ENCODE measurements at places on chromosomes 2 and 18.

DNA sequence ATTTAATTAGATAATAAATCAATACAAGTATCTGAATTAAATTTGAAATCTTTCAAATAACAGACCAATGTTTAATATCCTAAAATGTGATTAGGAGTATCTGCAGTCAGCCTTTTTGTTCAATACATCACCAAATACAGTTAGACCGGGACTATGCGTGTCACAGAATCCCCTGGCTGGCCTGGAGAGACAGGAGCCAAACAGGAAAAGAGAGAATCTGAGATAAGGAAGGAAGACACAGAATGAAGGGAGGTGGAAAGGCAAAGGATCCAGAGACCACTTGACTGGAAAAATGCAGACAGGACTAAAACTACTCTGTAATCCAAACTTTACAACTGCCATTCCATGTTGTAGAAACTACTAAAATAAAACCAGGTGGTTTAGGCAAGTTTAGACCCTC is 66.3 kb downstream of the SIGLEC15 start:
- no peak for DNase-seq

DNA sequence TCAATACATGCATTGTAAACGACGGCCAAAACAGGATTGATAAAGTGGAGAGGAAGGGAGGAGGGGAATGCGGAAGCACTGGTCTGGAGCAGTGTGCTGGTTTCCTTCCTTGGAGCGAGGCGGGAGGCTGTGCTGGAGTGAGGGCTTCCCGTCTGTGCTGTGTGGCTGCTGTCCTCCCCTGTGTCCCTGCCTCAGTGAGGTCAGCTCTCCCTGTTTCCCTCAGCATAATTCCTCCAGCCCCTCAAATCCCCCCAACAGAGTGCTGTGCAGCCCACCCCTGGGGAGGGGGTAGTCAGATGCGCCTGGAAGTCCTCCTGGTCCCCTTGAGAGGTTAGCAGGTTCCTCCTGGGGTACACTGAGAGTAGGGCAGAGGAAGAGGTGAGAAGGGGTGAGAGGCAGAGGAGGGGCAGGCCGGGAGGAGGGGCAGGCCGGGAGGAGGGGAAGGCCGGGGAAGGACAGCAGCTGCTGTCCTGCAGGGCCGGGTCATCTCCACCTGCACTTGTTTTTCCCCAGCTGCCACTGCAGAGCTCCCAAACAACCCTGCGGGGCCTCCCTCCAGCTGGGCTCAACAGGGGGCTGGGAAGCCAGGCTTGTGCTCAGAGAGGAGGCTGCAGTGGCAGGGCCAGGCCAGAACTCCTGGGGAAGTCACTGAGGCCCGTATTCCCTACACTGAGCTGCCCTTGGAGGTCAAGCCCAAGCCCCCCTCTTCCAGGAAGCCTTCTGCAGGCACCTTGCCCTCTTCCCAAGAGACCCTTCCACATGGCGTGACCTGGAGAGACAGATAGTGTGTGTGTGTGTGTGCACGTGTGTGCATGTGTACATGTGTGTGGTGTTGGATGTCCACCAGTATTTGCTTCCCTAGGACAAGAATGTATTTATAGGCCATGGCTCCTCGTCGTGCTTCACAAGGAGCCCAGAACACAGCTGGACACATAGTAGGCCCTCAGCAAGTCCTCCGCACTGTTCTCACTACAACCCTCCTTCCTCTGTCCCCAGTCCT is 13.2 kb upstream of the ATP6V1B1 start:
- DNase-seq: no peak

DNA sequence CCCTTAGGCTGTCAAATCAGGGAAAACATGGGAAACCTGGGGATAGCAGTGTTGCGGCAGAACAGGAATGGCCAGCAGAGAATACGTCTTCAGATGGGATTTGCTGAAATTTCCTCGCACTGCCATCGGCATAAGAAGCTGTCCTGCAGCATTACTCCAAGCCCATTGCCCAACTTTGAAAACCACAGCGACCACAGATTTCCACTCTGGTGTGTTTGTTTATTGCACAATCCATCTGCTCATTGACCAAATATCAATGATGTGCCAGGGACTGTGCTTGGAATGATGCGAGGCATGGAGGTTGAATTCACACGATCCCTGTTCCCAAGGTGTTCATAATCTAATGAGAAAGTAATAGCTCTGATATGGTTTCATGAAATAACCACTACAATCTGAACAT is 383.3 kb upstream of the MYT1L start:
- peak; percentile 64 for DNase-seq

DNA sequence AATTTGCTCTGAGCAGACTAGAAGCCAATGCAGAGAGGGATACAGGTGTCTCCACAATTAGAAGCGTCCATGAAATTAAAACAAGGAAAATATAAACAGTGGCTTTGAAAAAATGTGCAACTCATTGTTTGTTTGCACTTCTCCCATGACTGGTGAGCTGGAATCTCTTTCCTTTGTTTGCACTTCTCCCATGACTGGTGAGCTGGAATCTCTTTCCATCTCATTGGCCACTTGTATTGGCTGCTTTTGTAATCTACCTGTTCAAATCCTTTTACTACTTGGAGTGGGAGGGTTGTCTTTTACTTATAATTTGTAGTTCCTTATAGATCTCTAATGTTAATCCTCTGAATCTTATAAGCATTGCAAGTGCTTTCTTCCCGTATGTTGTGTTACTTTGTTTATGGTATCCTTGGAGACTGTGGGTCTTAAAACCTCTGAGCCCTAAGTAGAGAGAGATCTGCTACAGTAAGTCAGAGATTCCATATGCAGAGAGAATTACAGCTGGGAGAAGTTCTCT is 94.1 kb downstream of the RTN4 start:
- no peak for DNase-seq

DNA sequence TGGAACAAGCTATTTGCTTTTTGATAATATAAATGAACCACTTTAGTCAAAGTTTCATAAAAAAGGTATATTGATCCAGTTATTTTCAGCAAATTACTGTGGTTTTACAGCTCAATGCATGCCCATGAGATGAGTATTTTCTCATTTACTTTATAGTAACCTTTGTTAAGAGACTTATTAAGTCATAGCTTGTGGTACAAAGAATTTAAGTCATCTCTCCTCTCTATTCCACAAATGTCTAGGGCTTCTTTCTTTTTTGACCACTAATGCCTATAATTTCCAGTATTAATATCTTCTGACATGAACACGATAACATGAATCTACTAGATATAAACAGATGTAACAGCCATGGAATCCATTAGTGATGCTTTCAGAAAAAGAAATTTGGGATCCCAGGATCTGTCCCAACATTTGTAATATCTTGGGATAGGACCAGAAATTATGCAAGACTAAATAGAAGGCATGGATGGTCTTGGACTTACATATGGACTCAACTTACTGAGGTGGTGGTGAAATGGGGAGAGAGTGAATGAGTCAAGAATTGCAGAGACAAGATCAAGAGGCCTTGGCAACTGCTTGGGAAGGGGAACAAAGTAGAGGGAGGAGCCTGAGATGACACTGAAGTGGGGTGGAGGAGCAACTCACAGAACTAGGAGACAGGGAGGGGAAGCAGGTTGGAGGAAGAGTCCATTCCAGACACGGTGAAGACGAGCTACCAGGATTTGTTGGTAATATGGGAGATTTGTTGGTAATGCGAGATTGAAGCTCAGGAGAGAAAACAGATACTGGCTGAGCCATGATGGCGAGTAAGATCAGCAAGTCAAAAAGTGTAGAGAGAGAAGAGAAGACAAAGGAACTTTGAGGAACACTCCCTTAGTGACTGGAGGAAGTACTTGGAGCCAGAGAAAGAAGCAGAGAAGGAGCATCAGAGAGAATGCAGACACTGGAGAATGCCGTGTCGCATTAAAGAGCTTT is 42.4 kb upstream of the KDM3A start:
- DNase-seq: peak; percentile 39

GRCh38 chr18:58544616-58545337 is 84.1 kb downstream of the ALPK2 start:
- DNase-seq: peak; percentile 79

DNA sequence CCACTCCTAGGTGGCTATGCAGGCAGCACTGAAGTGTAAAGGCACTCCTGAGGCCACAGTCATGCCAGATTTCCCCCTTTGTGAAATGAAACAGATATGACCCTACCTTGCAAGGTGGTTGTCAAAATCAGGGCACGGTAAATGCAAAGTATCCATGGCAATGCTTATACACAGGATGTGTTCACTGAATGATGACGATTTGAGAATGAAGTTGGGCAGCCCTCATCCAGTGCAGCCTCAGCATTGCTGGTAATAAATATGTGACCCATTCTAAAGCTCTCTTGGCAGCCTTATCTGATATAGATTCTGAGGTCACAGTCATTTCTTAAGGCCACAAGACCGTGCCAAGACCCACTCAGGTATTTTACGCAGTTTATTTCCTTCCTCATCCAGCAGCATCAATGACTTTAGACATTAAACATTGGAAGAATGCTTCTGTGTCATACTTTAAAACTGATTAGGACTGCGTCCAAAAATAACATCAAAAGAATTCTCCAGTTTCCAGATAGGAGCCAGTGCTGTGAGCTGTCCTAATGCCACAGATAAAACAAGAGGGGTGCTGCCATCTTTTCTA is 125.5 kb upstream of the SERTAD2 start:
- no peak for DNase-seq

DNA sequence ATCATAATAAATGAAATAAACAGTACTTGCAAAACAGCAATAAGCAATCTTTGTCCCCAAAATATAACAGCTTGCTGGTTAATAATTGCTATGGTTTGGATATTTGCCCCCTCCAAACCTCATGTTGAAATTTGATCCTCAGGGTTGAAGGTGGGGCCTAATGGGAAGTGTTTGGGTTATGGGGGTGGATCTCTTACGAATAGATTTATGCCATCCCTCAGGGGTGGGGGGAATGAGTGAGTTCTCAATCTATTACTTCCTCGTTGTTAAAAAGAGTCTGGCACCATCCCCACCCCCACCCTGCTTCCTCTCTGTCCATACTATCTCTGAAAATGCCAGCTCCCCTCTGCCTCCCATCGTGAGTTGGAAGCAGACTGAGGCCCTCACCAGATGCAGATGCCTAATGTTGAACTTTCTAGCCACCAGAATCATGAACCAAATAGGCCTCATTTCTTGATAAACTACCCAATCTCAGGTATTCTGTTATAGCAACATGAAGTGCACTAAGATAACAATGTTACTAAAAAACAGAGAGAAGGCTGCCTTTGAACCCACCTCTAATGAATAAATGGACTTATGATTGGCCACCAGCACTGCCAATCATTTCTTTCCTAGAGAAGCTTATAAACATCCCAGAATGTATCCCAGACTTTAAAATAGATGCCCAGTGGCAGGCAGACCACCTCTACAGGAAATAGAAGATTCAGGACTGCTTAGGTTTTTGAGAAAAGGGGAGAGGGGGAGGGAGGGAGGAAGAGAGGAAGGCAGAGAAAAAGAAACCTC is 90.1 kb downstream of the ALPK2 start:
- DNase-seq: no peak

GRCh38 chr2:46836295-46837111 is 79.1 kb downstream of the MCFD2 start:
- no peak for DNase-seq

- DNase-seq: no peak
Measured at GRCh38 chr2:118044854-118045253, 31.0 kb upstream of the CCDC93 start.

GRCh38 chr2:70516596-70516995 is 37.0 kb downstream of the TGFA start:
- DNase-seq: peak; percentile 87

GRCh38 chr2:100391735-100392515 is 25.5 kb downstream of the CHST10 start:
- no peak for DNase-seq

GRCh38 chr18:79368681-79369080 is 27.0 kb upstream of the NFATC1 start:
- no peak for DNase-seq

GRCh38 chr2:167198009-167198408 is 309.7 kb downstream of the XIRP2 start:
- no peak for DNase-seq

- DNase-seq: no peak
Measured at GRCh38 chr2:175253871-175254270, 72.4 kb upstream of the ATP5MC3 start.

GRCh38 chr18:48164116-48164515 is 233.7 kb upstream of the SMAD2 start:
- DNase-seq: no peak

DNA sequence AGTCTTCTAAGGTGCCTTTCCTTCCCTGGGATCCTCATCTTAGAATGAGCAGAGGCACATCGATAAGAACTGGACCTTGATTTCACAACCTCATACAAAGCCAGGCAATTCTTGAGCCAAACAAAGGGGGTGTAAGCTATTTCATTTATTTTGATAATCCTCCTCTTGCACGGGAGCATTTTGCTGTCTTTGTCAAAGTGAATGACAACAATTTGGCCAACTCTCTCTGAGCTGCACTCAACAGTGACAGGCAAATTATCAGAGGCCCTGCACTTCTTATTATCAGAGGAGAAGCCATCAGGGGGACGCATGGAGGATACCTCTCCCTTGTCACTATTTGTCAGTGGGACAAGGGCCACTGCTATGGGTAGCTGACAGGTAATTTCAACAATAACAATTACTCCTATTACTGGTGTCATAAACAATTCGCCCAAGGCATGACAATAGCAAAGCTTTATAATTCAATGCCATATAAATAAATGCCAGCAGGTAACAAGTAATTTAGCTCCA is 260.4 kb downstream of the MEIS1 start:
- DNase-seq: no peak

DNA sequence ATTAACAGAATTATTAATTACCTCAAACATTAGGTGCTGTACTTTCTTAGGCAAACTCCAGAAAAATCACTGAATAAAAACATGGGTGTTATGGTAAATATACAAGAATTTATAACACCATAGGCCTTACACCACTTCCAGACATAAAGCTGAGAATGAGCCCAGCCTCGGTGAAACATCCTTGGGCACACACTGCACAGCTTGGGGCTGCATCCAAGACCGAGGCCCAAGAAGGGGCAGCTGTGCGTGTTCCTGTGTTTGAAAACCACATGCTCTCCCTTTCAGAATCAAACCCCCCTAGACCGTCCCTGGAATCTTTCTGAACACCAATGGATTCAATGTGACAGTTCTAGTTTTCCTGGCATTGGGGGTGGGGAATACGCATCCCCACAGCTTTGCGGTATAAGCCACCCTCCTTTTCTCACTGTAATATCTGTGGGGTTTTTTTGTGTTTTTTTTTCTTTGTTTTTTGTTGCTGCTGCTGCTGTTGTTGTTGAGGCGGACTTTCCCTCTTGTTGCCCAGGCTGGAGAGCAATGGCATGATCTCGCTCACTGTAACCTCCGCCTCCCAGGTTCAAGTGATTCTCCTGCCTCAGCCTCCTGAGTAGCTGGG is 12.9 kb downstream of the ERFE start:
- DNase-seq: no peak

GRCh38 chr2:117085737-117086136 is 728.8 kb upstream of the DDX18 start:
- DNase-seq: no peak

GRCh38 chr18:70273021-70273420 is 15.8 kb upstream of the SOCS6 start:
- no peak for DNase-seq

DNA sequence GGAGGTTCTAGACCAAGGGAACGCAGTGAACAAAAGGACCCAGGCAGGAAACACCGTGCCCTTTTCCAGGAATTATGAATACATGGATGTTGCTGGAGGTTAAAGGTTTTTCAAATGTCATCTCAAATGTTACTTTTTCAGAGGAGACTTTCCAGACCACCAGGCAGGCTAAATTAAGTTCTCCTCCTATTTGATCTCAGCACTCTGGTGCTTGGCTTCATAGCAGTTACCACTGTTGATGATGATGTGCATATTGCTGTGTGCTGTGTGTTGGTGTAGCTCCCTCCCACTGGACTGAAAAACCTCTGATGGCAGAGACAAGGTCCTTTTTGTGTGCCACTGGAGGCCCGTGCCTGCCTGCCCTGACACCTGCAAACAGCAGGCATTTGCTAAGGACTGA is 137.3 kb upstream of the PTPRM start:
- DNase-seq: no peak

- peak; percentile 56 for DNase-seq
Measured at GRCh38 chr18:57803103-57803969, at the start of gene ATP8B1. Gene ATP8B1, minus strand, starts transcription at chr18:57803315. Its CDS starts 71,508 bp downstream, at chr18:57731807.

Measured in suppressor macrophage treated with lipopolysaccharide for 1 hour (primary cell).